BE2C (cell line): ENCODE measurements at places on chromosomes 12 and 14.

GRCh38 chr12:64736771-64737170, 22.4 kb downstream of the GNS start:
- DNase-seq: no peak

DNA sequence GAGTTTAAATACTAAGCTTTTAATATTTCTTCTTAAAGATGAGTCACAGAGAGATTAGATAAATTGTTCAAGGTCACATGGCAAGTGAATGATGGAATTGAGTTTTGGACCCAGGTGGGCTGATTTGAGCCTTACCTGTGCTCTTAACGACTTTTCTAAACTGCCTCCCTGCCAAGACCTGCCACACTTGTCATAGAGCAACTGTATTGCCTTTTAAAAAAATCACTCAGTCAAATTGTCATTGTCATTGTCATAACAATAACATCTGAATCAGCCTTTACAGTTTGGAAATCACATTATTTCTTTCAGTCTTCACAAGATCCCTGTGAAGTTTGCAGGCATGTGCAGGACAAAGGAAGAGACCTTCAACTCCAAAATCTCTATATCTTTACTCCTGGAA, 25.7 kb downstream of the SLC4A8 start:
- no peak for DNase-seq

DNA sequence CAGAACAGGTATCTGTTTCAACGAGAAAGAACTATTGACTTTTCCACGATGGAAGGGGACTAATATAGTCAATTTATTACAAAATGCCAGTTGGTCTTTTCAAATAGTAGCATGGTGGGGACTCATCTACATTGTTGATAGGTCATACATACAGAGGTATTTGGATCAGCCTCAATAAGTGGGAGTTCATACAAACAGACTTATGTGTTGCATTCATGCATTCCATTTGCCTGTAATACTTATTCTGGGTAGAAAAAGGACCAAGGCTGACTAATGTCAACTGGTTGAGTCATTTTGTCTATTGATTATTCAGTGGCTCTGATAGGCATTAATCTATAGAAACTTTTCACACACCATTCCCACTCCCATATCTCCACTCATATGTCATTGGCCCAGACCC, 41.5 kb upstream of the GLIPR1 start:
- no peak for DNase-seq

DNA sequence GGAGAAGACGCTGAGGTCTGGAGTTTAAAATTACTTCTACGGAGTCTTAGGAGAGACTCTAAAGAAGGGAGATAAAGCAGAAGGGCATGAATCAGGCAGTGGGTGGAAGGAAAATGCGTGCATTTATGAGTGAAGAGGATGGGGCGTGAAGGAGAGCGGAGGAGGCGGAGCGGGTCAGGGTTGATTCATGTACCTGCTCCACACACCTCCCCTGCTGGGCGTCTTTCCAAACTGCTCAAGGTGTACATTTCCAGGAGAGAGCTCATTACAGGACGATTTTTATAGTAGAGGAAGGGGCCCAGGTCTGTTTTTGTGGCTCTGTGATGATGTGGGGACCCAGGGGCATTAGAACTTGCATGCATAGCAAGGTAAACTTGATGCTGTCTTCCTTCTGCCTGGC, 65.0 kb upstream of the ASPG start:
- DNase-seq: no peak
